ENCODE measurements at places on chromosomes 3 and 15.

GRCh38 chr15:50259276-50259675, 6.2 kb downstream of the HDC start:
- no peak for DNase-seq

DNA sequence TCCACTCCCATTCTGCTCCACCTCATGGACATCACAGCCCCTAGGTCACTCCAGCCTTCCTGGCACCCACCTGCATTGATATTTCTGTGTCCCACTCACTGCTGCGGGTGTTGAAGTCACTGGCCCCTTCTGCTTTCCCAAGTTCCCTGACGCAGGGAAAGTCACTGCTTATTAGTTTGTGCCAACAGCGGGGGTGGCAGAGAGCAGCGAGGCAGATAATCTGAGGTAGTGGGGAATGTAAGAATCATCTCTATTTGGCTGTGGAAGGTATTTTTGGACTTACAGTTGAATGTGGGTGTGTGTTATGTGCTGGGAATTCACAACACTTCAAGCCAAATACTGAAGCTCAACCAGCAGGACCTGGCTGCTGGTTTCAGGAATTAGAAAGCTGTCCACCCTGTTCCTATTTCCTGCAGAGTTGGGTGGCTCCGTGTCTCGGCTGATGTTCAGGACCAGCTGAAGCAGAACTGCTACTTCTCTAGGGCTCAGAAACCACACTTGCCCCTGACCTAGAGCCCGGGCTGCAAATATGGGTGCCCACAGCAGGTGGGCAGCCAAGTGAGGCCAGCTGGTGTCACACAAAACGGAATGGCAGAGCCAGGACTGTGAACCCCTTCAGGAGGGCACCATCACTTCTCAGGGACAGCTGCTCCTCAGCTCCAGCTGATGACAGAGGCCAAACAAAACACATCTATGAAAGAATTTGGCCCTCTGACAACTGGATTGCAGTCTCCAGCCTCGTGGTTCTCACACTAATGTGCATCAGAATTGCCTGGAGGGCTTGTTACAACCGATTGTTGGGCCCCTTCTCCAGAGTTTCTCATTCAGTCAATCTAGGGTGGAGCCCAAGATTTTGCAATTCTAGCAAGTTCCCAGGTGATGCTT, 57.7 kb downstream of the SEMA5B start:
- no peak for DNase-seq

DNA sequence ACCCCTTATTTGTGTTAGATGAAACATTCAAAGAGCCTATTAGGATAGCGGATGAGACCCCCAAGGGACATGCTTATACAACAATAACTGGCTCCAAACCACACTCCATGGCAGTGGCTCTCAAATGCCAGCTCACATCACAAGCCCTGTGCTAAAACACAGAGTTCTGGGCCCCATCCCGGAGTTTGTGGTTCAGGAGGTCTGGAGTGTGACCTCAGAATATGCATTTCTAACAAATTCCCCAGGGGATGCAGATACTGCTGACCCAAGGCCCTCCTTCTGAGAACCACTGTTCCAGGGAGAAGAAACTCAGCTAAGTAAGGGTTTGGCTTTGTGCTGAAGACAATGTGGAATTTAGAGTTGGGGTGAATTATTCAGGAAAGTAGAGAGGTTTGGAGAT, 3.6 kb downstream of the CCRL2 start:
- no peak for DNase-seq

DNA sequence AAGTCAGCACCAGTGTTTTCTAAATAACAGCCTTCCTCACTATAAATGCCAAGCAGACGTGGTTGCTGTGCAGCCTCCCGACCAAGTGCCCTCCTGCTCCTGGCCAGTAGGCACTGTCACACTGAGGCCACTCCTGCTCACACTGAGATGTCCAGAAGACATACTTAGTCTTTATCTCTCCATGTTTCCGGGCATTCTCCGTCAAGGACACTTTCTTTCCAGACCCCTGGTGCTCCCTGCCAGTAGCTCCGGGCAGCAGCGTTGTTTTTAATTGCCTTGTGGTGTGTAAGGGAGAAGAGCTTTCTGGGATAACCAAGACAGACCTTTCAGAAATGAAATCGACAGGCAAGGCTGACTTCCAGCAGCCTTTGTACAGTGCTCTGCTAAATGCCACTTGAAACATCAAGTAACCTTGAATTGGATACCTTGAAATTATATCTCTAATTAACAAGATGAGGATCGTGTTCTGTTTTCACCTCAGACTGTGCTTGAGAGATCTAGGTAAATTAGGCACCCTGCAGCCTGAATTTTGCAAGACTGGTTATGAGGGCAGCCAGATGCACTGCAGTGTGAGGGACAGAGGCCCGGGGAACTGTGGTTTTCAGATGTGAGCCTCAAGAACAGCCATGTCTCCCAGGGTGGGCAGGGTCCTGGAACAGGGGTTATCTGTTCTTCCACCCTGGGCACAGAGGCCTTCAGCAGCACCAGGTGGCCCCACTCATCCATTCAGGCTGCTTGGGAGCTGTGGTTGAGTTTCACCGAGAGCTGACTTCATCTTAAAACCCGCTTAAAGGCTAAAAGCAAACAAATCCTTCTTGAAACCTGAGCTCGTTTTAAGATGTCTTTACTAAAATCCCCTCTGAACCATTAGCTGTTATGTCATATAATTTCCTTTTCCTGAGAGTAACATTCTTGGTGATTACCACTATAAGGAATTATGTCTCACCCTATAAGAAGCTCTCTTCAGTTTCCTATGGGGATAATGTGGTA, 105.5 kb upstream of the IL12A start:
- no peak for DNase-seq

- DNase-seq: no peak
Observed at GRCh38 chr3:147380387-147380951, 25.9 kb downstream of the ZIC4 start.

DNA sequence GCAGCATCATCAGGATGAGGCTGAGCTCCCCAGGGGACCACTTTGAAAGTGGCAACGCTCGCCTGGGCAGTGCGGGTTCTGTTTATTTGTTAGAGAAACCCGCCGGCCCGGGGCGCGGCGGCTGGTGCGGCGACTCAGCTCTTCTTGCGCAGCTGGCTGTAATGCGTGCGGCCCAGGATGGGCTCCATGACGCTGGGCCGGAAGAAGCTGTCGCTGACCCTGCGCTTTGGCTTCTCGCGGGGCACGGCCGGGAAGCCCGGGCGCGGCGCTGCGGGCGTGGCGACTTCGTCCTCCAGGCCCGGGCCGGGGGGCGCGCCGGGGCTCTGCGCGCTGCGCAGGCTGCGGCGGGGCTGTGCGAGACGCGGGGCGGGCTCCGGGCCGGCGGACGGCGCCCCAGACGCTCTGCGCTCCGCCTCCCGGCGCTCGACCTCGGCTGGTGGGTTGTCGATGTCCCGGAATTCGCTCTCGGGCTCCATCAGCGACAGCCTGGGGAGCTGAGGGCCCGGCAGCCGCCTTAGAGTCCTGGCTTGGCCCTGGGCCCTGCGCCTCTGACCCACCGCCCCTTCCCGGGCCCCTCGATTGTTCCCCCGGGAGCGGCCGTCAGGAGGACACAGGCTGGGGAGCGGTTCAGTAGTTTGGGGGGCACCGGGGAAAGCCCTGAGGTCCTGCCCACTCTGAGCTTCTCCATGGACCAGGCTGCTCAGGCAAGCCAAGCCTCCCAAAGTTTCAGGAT, 10.3 kb upstream of the KIF7 start:
- no peak for DNase-seq

- DNase-seq: peak; percentile 10
Observed at GRCh38 chr15:101501703-101502373, 12.3 kb upstream of the PCSK6 start.

GRCh38 chr15:23518104-23518503, 47.4 kb upstream of the MKRN3 start:
- no peak for DNase-seq

DNA sequence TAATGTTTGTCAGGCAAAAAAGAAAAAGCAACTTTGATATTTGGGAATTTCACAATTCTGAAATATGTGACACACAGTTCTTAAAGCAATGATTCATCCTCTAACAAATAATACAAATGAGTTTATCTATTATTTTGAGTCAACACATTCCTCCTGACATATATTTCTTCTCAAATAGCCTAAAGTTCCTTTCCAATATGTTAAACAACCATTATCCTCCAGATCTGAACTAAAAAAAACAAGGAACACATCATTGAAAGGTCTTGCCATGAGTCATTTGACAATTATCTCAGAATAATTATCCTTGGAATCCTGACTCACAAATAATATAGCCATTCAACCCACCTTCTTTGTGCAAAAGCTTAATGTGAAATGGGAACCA, 208.7 kb upstream of the CDIN1 start:
- no peak for DNase-seq

GRCh38 chr3:9183011-9183410, 66.4 kb downstream of the SRGAP3 start:
- no peak for DNase-seq

- DNase-seq: no peak
Observed at GRCh38 chr15:76173317-76173834, 113.6 kb downstream of the TMEM266 start.

DNA sequence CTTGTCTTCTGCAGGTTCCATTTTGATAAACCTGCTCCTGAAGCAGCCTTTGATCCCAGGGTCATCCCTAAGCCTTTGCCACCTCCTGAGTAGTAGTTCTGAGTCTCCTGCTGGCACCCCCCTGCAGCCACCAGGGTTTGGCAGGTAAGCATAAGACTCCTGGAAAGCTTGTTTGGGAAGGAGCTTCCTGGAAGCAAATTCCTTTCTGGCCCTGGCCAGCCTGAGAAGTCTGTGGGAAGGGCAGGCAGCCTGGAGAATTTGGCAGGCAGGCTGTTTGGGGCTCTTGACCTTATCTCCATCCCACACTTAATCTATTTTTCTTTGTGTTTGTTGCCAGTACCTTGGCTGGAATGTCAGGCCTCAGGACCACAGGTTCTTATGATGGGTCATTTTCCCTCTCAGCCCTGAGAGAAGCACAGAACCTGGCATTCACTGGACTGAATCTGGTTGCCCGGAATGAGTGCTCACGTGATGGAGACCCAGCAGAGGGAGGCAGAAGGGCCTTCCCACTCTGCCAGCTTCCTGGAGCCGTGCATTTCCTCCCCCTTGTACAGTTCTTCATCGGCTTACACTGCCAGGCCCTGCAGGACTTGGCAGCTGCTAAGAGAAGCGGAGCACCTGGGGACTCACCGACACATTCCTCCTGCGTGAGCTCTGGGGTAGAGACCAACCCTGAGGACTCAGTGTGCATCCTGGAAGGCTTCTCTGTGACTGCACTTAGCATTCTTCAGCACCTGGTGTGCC, 13.4 kb downstream of the ATRIP start:
- no peak for DNase-seq

GRCh38 chr3:86967062-86967461, 23.9 kb downstream of the VGLL3 start:
- no peak for DNase-seq

- DNase-seq: no peak
Observed at GRCh38 chr3:141100531-141101320, 49.6 kb downstream of the SPSB4 start.

GRCh38 chr15:48493084-48493762, 152.3 kb downstream of the FBN1 start:
- no peak for DNase-seq
